Astrocyte (in vitro differentiated cells and primary cell): ENCODE measurements at places on chromosomes 12 and 14. TPM values are rescaled to one million over a fixed set of nuclear protein-coding genes. Genes with fewer than 3 reads are reported as not detected.
A peak's percentile ranks its signal among the peaks of the same experiment; 100 is the strongest.

The LHX5 gene
- 0.25 TPM in 1 of 2 replicates, not detected in the other for total RNA-seq

The LALBA gene
- total RNA-seq, result not detected in 2 replicates

The DAO gene
- total RNA-seq, result not detected in 2 replicates

The AICDA gene
- not detected in 2 replicates for total RNA-seq

The MYO1H gene
- not detected in 2 replicates for total RNA-seq

The AEBP2 gene
- total RNA-seq, result 39.8 and 41.7 TPM in 2 replicates

The C12orf56 gene
- not detected in 2 replicates for total RNA-seq

The KLRK1 gene
- total RNA-seq, result 0.73 and 1.1 TPM in 2 replicates

DNA sequence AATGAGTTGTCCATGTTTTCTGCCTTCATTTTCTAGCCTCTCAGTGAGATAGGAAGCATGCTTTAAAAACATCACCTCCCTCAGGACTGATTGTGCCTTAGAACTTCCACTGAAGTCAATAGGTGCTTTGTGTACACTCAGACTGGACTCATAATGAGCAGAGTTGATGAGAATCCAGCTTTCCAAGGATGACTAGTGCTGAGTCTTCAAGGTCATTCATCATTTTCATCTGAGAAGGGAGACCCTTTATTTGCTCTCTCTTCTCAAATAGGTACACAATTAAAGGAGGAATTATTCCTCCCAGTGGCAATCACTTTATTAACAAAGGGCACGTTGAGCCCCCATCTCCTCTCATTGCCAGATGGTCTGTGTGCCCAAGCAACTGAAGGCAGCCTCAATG, 210.9 kb upstream of the PRKD1 start:
- no peak for DNase-seq

GRCh38 chr12:115837220-115837619, 440.3 kb downstream of the MED13L start:
- DNase-seq, result no peak

- DNase-seq, result no peak
These were observed 2.7 kb upstream of the FAM222A start for GRCh38 chr12:109710747-109711595.

DNA sequence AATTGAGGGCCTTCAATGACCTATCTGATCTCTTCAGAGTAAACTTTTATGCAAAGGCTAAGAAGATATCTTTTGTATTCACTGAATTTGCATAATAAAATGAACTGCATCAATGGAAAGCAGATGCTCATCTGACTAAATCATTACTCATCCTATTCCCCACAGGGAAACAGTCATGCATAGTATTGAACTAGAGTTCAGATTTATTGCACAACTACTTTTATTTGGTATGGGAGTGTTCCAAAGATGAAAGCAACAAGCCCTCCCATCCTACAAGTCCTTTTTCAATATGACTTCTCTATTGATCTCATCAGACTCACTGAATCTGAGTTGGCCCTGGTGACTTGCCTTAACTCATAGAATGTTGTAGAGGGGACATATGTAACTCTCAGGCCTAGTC, 159.8 kb downstream of the KITLG start:
- peak; percentile 90 for DNase-seq

DNA sequence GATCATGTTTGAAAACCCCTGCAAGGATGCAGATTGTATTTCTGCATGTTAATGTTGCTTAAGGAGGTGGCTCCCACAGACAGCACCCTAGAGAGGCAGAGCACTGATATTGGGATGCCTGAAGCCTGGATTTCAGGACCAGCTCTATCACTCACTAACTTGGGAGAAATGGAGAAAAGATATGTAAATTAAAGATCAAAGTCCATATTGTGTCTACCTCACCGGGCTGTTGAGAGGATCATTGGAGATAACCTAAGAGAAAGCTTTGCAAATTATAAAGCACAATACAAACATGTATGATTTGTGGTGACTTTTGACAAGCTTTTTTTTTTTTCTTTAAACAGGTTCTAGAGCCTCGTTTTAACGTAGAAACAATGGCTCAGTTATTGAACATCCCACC, 7.6 kb upstream of the REP15 start:
- no peak for DNase-seq

GRCh38 chr12:113221181-113221996, at the start of gene TPCN1:
Gene TPCN1 (plus strand): TSS chr12:113221464. CDS start chr12:113226853, 5,389 bp downstream.
- DNase-seq, result peak; percentile 100

GRCh38 chr14:20477211-20477876, 8.1 kb downstream of the PNP start:
- DNase-seq, result peak; percentile 69

GRCh38 chr12:82627799-82628198, 58.9 kb upstream of the TMTC2 start:
- DNase-seq, result peak; percentile 14

GRCh38 chr14:21070083-21070609, at the start of gene ARHGEF40:
Gene ARHGEF40 (plus strand): TSS chr14:21070304. CDS start chr14:21070397, 93 bp downstream.
- peak; percentile 27 for DNase-seq

GRCh38 chr12:108495823-108496579, 19.1 kb upstream of the FICD start:
- DNase-seq, result no peak

GRCh38 chr12:130792821-130793553, 46.1 kb downstream of the STX2 start:
- no peak for DNase-seq

GRCh38 chr12:12387501-12387900, 30.6 kb downstream of the BORCS5 start:
- peak; percentile 68 for DNase-seq

DNA sequence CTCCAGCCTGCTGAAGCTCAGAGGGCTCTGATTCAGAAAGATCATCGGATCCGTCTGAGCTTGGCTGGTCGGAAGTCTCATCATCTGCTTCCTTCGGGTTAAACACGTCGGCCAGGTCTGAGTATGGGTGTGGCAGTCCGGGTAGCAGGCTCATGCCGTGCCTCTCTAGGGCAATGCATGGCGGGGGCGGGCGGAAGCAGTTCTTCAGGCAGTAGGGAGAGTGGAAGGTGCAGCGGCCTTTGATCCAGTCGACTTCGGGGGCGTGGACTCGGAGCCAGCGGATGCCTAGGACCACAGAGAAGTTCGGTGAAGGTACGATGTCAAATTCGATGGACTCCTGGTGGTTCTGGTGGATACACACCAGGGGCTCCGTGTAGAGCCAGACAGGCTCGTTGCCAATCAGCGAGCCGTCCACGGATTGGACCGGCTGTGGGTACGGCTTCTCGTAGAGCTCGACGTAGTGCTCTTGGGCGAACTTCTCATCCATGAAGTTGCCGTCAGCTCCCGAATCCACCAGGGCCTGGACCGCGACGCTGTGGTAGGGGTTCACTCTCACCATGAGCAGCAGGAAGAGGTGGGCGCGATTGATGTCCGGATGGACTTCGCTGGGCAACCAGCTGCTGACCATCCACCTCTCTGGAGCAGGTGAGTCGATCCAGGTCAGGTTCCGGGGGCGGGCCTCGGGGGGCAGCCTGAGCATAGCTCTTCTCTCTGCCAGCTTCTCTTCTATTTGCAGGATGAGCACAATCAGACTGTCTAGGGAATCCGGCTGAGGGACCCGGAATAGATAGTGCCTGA, 20.3 kb downstream of the RTL1 start:
- DNase-seq, result no peak

GRCh38 chr14:62592877-62593276, 452.4 kb downstream of the KCNH5 start:
- DNase-seq, result peak; percentile 11

DNA sequence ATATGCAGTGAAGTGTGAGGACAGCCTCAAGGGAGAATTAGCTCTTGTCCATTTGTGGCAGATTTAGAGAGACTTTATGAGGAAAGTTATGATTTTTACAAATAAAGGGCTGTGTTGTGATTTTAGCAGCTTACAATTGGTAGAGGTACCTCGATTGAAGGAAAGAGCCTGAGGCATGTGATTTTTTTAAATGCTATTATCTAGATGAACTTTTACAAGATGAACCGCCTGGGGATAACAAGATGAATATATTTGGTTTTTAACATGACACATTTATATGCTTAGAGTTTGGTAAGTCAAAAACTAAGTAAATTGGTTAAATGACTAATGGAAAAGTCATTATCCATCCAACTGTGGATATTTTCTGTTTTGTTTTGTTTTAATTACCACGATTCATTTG, 52.6 kb downstream of the AEBP2 start:
- DNase-seq, result no peak

DNA sequence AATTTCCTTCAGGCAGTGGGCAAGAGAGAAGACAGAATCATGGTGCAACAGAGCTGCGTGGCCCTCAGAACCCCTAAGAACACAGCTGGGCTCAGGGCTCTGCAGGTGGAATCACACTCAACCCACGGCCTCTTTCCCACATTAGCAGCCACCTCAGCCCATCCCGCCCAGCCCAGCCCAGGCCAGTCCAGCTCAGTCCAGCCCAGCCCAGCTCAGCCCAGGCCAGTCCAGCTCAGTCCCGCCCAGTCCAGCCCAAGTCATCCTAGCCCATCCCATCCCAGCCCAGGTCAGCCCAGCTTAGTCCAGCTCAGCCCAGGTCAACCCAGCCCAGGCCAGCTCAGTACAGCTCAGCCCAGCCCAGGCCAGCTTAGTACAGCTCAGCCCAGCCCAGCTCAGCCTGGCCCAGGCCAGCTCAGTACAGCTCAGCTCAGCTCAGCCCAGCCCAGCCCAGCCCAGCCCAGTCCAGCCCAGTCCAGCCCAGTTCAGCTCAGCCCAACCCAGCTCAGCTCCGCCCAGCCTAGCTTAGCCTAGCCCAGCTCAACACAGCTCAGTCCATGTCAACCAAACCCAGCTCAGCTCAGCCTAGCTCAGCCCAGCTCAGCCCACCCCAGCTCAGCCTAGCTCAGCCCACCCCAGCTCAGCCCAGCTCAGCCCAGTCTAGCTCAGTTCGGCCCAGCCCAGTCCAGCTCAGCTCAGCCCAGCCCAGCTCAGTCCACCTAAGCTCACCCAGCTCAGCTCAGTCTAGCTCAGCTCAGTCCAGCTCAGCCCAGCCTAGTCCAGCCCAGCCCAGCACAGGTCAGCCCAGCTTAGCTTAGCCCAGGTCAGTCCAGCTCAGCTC, 183.1 kb downstream of the TMEM121 start:
- DNase-seq, result no peak

- DNase-seq, result peak; percentile 96
These were observed 36.9 kb downstream of the LGR5 start for GRCh38 chr12:71476513-71476912.

GRCh38 chr14:104431351-104431928, 148.1 kb upstream of the C14orf180 start:
- no peak for DNase-seq

- no peak for DNase-seq
These were observed 14.9 kb downstream of the ITGA7 start for GRCh38 chr12:55692631-55693322.

- peak; percentile 100 for DNase-seq
These were observed 27.1 kb upstream of the CDK17 start for GRCh38 chr12:96427269-96427729.

- peak; percentile 94 for DNase-seq
These were observed 20.1 kb downstream of the TPCN1 start for GRCh38 chr12:113241191-113242025.

DNA sequence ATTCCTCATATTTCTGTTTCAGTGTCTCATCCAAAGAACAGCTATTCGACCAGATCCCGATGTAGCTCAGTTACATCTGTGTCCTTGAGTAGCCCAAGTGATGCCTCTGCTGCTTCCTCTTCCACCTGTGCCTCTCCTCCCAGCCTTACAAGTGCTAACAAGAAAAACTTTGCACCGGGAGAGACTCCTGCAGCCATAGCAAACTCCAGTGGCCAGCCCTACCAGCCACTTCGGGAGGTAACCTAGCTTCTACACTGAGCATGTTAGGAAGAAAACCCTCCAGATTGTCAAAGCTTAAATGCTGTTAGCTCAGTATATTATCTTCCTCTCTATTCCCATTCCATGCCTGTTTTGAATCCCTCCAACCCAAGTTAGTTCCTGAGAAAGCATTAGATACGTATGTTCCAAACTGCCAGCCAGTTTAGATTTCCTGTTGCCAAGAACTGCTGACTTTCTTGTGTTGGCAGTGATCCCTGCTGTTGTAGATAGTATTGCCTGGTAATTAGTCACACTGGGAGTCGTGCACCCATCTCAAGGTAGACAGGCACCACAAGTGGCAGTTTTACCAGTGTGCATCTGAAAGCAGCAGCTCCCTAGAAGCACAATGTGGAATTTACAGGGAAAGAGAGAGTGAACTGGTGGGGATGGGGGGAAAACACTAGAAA, 14.0 kb upstream of the KCNH3 start:
- DNase-seq, result peak; percentile 13

- peak; percentile 30 for DNase-seq
These were observed 180.0 kb upstream of the PRMT8 start for GRCh38 chr12:3311027-3311402.

- DNase-seq, result no peak
These were observed 10.6 kb downstream of the HECTD1 start for GRCh38 chr14:31196839-31197492.

- peak; percentile 58 for DNase-seq
These were observed 220.5 kb downstream of the CACNA1C start for GRCh38 chr12:2273288-2273687.

DNA sequence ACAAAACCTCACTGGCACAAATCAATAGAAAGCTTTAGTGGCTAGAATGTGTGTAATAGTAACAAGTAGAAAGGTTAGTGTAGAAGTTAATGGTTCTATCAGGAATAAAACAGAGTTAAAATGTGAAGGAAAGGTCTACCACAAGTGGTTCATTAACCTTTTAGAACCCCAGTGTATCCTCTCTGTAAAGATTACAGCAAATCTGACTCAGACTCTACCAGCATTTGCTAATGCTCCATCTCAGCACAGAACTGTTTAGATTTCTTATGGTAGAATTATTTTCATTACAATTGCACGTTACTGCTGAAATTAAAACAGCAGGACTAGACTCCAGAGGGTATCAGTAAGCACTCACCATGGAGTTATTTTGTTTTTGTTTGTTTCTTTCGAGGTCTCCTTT, 609.0 kb upstream of the LMO3 start:
- DNase-seq, result no peak
